ENCODE measurements at places on chromosomes 12 and 14.

- DNase-seq, result no peak
Observed at GRCh38 chr14:52663850-52664249, 31.5 kb downstream of the ERO1A start.

- no peak for DNase-seq
Observed at GRCh38 chr12:95202691-95203486, 14.4 kb downstream of the FGD6 start.

GRCh38 chr12:67057072-67057471, 212.1 kb upstream of the CAND1 start:
- DNase-seq, result no peak

DNA sequence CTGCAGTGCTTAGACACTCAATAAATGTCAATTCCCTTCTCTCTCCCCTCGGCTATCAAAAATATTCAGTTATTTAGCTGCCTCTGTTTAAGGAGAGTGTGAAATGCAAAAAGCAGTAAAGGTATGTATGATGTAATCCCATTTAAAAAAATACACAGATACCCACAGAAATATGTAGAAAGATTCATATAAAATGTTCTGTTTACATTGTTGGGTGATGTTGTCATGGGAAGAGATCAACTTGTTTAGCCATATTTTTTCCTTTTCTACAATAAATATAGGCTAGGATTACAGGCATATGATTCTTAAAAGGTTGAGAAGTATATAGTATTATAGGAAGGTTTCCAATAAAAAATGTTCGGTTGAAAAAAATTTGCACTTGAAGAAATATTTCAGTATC, 7.8 kb downstream of the PPP2R3C start:
- no peak for DNase-seq

GRCh38 chr12:114006482-114007425, 40.6 kb upstream of the RBM19 start:
- DNase-seq, result peak; percentile 69

DNA sequence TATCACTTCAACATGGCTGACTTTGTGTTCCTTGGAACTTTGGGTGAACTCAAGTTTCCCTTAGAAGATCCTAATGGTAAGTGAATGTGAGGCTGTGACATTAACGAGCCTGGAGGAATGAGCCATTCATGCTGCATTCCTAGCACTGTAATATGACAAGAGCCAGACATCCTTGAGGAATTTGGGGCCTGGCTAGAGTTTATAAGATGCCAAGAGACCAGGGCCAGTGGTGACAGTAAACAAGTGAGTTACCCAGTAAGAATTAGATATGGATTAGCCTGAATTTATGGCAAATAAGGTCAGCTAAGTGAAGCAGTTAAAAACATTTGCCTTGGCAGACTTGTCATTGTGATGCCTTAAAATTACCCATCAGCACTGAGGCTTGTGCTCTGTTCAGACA, 232.4 kb downstream of the AKAP6 start:
- DNase-seq, result no peak

DNA sequence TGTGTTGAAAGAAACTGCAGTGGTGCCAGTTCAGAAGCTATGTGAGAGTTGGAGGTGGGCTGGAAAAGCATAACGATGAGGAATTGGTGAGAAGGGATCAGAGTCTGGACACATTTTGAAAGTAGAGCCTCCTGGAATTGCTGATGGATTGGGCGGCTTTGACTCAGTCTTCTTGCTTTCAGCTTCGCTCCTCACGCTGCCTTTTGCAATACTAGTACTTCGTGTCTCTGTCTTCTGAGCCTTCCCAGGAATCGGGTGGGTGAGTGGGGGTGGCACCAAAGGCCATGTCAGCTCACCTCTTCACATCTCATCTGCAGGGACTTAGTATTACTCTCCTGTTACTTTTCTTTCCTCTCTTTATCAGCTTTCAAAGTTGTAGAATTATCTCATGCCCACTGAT, 101.6 kb upstream of the RFX4 start:
- DNase-seq, result no peak

DNA sequence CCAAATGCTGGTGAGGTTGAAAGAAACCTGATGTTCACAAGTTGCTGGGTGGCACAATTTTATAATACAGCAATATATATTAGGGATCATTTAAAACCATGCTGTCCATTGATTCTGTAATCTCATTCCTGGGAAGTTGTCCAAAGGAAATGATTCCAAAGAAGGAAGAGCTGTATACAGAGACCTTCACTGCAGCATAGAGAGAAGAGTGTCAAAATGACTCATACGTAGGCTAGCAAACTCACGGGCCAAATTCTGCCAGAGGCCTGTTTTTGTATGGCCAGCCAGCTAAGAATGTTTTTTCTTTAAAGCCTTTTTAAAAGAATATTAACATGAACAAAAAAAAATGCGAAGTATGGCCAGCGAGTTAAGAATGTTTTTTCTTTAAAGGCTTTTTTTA, 69.2 kb upstream of the MED13L start:
- DNase-seq, result no peak

DNA sequence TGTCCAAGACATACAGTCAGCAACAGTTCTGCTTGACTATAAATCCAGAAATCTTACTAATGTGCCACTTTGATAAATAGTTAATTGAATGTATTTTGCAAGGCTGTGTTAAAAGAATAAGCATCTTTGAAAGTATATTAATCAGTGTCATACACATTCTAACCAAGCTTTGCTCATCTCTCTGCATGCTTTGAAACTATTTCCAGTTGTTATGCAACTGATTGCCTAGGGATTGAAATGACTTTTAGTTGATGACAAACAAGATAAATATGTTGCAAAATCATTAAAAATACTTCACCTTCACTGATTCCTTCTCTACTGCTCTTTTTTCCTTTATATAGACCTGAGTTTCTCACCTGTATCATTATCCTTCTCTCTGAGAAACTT, 91.3 kb downstream of the AEBP2 start:
- DNase-seq, result no peak

- DNase-seq, result no peak
Observed at GRCh38 chr14:102200690-102201352, 61.1 kb downstream of the WDR20 start.

DNA sequence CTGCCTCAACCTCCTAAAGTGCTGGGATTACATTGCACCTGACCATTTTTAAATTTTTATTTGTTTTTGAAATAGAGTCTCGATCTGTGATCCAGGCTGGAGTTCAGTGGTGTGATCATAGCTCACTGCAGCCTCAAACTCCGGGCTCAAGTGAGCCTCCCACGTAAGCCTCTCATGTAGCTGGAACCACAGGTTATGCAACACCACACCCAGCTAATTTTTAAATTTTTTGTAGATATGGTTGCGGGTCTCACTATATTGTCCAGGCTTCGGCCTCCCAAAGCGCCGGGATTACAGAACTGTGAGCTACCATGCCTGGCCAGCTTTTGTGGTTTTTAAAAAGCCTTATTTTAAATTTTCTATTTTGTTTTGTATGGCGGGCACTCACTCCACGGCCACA, 2.2 kb upstream of the DRAM1 start:
- no peak for DNase-seq

- no peak for DNase-seq
Observed at GRCh38 chr14:76456200-76456599, 80.3 kb downstream of the ESRRB start.

- DNase-seq, result no peak
Observed at GRCh38 chr12:121284551-121285390, 11.7 kb downstream of the CAMKK2 start.

DNA sequence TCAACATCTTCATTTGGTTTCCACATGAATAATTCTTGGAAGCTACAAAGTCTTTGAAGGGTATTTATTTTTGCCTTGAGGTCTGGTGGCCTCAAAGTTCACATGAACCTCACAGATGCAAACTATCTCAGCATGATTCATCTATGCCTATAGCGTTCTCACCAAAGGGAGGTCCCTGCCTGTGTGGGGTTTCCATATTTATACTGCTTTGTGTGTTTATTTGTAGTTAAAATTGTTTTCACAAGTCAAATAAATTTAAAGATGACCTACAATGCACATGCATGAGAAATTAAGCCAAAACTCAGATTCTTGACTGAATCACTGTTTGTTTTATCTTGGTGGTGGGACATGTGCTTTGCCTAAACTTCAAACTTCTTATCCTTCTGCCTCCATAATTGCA, 176.7 kb downstream of the PPM1H start:
- no peak for DNase-seq

DNA sequence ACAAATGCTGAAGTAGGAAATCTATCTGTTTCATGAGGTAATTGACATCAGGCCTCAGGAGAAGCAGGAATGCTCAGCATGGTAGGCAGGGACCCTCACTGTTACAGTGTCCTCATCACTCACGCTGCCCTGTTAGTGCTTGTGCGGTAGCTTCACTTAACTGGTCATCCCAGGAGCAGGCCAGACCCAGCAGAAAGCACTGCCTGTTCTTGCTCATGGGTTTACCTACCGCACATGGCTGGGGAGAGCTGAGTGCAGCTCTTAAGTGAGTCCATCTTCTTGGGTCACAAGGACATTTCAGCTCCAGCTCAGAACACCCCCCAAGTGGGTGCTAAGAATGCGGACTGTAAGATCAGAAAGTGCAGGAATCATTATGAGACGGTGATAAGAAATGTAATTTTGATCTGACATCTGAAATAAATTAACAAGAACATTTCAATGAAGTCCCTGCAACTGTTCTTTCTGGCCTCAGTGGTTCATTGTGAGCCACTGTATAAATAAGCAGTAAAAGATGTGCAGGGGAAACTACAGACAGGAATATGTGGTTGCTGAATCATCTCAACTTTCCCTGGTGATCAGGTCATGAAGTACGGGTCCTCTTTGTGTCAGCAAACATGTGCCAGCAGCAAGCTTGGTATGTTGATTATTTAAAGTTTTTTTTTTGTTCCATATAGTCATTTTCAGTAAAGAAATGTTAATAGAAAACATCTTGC, 757.7 kb upstream of the TMEM132C start:
- no peak for DNase-seq

DNA sequence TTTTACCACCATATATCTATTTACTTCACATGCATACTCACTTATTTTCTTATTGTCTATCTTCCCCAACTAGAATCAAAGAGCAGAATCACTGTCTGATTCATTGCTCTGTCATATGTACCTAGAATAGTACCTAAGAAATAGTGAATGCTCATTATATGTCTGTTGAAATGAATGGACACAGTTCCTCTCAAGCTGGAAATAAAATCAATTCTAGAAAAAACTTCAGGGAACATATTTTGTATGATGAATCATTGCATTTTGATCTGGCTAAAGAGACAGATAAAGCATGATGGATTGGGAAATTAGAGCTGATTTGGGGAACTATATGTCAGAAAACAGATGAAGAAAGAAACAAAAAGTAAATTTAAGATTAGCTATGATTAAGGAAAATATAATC, 623.3 kb downstream of the C12orf50 start:
- no peak for DNase-seq

- peak; percentile 35 for DNase-seq
Observed at GRCh38 chr12:21541773-21542172, 15.7 kb downstream of the SPX start.

DNA sequence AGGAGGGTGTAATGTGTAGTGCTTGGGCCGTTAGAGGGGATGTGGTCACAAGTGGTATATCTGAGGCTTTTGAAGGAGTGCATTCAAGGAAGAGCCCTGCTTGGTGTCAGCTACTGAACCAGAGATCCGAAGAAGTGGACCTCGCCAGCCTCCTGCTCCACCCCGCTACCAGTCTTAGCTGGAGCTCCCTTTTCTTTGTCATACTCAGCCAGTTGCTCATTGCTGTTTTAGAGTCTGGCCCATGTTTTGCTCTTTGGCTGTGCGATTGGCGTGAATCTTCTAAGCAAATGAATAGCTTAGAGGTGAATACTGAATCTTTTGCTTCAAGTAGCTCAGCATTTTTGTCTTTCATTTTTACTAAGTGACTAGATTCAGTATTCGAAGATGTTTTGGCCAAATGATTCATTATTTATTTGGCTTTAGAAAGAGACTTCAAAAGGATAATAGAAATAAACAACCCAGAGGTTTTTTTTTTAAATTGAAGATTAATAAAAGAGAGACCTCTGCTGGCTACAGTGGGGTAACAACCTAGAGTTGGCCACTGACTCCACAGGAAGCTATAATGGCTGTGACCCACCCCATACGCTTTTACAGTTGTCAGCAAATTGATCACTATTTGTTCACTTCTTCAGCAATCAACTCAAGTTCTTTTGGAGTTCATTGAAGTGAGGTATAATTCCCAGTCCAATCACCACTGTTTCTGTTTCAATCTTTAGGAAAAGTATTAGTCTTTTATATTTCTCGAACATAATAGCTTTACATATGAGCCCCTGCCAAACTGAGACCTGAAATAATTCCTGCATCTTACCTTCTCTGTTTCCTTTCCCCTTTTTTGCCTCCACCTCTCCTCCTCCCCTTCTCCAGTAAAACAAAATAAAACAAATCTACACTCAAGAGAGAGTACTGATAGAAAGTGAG, 19.9 kb downstream of the CDKN1B start:
- DNase-seq, result no peak

- DNase-seq, result no peak
Observed at GRCh38 chr14:95784137-95784536, 70.2 kb upstream of the TCL1A start.

GRCh38 chr12:21675641-21676040, 18.0 kb upstream of the LDHB start:
- DNase-seq, result no peak

DNA sequence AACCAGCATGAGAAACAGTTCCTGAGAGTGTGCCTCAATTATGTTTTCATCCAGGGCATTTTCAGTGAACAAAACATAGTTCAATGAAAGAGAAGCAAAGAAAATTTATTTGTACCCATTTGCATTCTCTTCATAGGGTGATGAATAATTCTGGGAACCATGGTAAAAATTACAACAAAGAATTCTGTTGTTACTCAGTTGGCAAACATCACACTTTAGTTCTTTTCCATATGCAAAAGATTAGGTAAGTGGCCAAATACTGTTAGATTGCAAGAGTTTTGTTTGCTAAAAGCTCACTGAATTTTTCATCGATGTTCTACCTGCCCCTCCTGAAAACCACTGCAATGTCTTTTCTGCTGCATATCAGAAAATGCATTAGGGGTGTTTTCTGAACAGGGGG, 132.4 kb upstream of the RGS6 start:
- no peak for DNase-seq

DNA sequence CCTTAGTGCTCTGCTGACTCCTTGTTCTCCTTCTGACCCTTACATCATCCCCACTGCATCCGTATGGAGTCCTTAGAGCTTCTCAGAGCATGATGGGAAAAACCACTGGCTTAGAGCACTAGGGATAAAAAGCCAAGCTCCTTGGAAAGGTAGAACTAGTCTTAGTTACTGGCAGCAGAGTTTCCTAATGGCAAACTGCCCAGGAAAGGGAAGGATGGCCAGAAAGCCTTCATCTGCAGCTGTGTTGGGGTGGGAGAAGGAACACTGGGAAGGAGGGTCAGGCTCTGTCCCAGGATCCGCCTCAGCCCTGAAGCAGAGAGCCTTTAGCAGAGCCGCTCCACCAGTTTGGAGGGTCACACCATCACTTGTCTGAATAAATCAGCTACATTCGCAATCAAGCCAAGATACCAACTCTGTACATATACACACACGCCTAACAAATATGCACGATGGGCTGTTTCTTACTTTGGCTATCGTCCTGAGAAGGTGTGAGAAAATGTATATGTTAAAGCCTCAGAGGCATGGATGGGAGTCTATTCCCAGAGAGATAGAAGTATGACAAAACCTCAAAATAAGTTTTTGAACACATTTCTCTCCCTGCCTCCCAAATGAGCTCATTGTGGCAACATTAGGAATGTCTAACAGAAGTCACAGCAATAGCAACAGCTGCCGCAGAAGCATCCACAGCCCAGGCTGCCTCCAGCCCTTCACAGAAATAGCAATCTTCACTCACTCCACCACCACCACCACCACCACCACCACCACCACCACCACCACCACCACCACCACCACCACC, 18.6 kb upstream of the GALNT8 start:
- no peak for DNase-seq

GRCh38 chr12:63844391-63845341, at the start of gene SRGAP1:
TSS of gene SRGAP1 (plus strand) at chr12:63844700. CDS start at chr12:63844817, 117 bp downstream.
- DNase-seq, result peak; percentile 69

- no peak for DNase-seq
Observed at GRCh38 chr12:117966511-117966910, 2.3 kb downstream of the KSR2 start.
